Pancreas (tissue), 10 donors: ENCODE measurements at places on chromosomes 5 and 9.

DNA sequence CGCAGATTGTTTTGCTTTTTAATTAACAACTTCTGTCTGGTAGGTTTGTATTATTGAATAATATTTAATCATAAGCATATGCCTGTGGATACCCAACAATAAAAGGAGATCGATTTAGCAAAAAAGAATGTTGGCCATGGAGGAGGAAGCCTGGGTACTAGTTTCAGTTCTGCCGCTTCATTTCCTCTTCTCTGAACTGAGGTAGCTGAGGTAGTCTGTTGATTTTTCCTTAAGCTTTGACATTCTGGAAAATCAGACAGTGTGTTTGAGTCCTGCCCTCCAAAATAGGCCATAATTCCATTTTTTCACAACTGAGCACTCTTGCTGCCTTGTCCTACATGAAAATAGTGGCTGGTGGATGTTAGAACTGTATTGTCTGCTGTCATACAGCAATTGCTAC lies 6.0 kb upstream of the GPR21 start:
- H3K4me3 ChIP-seq: no peak overlapping the region
- no peaks in the 10 kb centered on the region for H3K4me1 ChIP-seq
- H3K27ac ChIP-seq: no peak overlapping the region

DNA sequence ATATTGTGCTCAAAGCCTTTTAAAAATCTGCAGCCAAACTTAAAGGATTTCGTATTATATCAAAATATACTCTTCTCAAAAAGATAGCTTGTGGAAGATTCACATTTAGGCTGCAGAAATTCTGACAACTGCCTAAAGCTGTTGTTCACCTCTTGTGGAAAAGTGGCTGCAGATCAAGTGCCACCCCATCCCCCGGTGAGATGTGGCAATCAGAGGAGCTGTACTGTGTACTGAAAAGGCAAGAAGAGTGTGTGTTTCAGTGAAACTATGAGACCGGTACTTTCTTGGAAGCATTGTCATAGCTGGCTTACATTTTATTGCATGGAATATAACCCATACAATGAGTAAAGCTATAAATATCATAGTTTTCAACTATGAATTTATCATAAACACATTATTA lies 64.3 kb downstream of the CDH18 start:
- H3K4me3 ChIP-seq: no peak overlapping the region
- no peaks in the 10 kb centered on the region for H3K27me3 ChIP-seq
- DNase-seq: no peak
- no peaks in the 10 kb centered on the region for H3K4me1 ChIP-seq

DNA sequence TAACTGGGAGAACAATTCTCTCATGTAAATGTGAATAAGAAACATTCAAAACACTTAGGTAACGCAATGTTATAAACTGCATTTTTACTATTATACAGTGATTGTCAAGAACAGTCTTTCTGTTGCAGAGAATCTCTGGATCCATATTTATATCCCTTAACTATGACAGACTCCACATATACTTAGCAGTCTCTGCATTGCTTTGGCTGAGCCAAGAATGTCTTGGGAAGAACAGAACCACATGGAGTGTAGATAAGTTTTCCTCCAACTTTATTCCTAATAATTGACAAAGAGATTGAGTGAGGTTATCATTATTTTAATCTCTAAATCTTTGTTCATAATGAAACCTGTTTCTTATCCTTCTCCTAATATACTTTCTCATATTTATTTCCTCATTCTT lies 15.6 kb upstream of the RLN1 start:
- no peaks in the 10 kb centered on the region for H3K27me3 ChIP-seq
- H3K4me1 ChIP-seq: no peaks in the 10 kb centered on the region
- no peak overlapping the region for H3K4me3 ChIP-seq
- no peak overlapping the region for H3K27ac ChIP-seq

DNA sequence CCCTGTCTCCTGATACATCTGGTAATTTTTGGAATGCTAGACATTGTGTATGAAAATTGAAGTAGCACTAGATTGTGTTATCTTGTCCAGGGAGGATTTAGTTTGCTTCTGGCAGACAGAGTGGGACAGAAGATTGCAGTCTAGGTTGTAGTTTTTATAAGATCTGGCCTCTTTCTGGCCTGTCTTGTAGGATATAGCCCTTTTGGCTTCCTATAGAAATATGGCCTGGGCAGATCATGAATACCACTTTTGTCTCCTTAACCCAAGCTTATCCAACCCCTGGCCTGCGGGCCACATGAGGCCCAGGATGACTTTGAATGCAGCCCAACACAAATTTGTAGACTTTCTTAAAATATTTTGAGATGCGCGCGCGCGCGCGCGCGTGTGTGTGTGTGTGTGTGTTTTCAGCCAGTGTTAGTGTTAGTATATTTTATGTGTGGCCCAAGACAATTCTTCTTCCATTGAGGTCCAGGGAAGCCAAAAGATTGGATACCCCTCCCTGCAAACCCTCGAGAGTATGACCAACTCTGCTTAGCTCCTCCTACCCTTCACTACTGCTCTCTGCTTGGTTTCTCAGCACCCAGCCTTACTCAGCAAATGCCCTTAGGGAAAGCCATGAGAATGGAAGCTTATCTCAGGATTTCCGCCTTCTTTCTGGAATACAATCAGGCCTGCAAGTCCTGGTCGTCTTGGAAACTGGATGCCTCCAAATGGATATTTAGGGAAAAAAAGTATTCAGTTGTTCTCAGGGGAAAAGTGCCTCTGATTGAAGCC lies 26.5 kb downstream of the ANKRD33B start:
- no peak for DNase-seq
- H3K27me3 ChIP-seq: no peaks in the 10 kb centered on the region
- H3K4me1 ChIP-seq: no peaks in the 10 kb centered on the region

GRCh38 chr5:23064710-23065109 lies 211.6 kb upstream of the CDH12 start:
- H3K4me3 ChIP-seq: no peak overlapping the region
- H3K4me1 ChIP-seq: no peaks in the 10 kb centered on the region
- H3K36me3 ChIP-seq: no peaks in the 10 kb centered on the region
- no peak for DNase-seq
